Effector memory CD4-positive, alpha-beta T cell (primary cell): ENCODE measurements at places on chromosomes 16 and 17.

DNA sequence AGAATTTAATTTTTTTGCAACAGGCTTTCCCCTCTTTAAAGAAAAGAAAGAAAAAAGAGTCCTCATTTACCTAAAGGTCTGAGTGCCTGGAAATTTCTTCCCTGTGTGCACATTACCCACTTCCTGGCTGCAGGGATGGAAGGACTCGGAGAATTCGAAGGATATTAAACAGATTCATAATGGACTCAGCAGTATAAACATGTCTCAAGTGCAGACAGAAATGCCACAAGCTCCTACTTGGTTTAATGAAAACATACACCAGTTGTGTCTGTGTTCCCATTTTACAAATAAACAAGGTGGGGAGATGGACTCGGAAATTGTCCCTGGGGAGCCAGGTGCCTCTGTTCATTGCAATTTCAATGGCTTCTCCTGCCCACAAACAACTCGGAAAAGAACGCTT is 47.2 kb downstream of the MEOX1 start:
- H3K27me3 ChIP-seq, result no peaks in the 10 kb centered on the region
- H3K4me1 ChIP-seq, result no peaks in the 10 kb centered on the region
- no peak overlapping the region for H3K27ac ChIP-seq
- no peak for DNase-seq
- no peaks in the 10 kb centered on the region for H3K36me3 ChIP-seq

- H3K27me3 ChIP-seq, result no peaks in the 10 kb centered on the region
- peak overlapping the region; percentile 20 for H3K4me3 ChIP-seq
- peaks cover 18% of the 10 kb centered on the region for H3K36me3 ChIP-seq
Measured at GRCh38 chr16:68287276-68288251, 23.2 kb downstream of the SLC7A6OS start.

- H3K4me3 ChIP-seq, result no peak overlapping the region
- no peak for DNase-seq
- no peaks in the 10 kb centered on the region for H3K4me1 ChIP-seq
- H3K27me3 ChIP-seq, result no peaks in the 10 kb centered on the region
Measured at GRCh38 chr16:78289844-78290277, 190.4 kb downstream of the WWOX start.

DNA sequence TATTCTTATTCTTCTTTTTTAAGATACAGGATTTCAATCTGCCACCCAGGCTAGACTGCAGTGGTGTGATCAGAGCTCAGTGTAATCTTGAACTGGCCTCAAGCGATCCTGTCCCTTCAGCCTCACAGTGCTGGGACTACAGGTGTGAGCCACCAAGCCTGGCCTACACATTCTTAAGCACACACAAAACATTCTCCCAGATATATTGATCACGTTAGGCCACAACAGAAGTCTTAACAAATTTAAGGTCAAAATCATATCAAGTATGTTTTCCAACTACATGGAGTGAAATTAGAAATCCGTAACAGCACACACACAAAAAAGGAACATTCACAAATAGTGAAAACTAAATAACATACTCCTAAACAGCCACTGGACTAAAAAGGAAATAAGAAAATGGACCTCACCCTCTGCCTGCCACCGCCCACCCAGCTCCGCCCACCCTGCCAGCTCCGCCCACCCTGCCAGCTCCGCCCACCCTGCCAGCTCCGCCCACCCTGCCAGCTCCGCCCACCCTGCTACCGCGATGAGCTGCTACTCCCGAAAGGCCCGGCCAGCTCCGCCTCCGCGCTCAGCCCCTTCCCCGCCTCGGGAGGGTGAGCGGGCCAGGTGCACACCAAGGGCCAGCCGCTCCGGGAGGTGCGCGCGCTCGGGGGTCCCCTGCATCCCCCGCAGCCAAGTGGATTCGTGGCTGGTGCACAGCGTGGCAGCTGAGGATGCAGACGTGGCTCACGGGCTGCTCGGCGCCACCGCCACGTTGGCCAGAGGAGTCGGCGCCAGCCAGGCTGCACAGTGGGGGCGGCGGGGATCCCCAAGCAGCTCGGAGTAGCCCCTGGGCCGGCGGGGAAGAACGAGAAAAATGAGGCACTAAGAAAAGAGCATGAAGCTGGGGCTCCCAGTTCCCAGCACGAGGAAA is 41.2 kb downstream of the C16orf87 start:
- peak overlapping the region; percentile 79 for H3K4me3 ChIP-seq
- peak overlapping the region; percentile 23 for H3K27ac ChIP-seq
- no peaks in the 10 kb centered on the region for H3K4me1 ChIP-seq
- H3K36me3 ChIP-seq, result no peaks in the 10 kb centered on the region
- peak; percentile 74 for DNase-seq
- H3K27me3 ChIP-seq, result no peaks in the 10 kb centered on the region

- H3K27ac ChIP-seq, result no peak overlapping the region
- peaks cover 18% of the 10 kb centered on the region for H3K4me1 ChIP-seq
- H3K27me3 ChIP-seq, result no peaks in the 10 kb centered on the region
- no peak overlapping the region for H3K4me3 ChIP-seq
- no peaks in the 10 kb centered on the region for H3K36me3 ChIP-seq
Measured at GRCh38 chr16:20903116-20903898, 2.7 kb downstream of the LYRM1 start.

GRCh38 chr16:50666658-50667496 is 14.2 kb downstream of the SNX20 start:
- no peaks in the 10 kb centered on the region for H3K27me3 ChIP-seq
- H3K36me3 ChIP-seq, result peaks cover 6% of the 10 kb centered on the region
- peaks cover 17% of the 10 kb centered on the region for H3K4me1 ChIP-seq
- peak overlapping the region; percentile 60 for H3K27ac ChIP-seq
- no peak for DNase-seq

- DNase-seq, result no peak
- no peak overlapping the region for H3K4me3 ChIP-seq
- no peaks in the 10 kb centered on the region for H3K27me3 ChIP-seq
- no peak overlapping the region for H3K27ac ChIP-seq
- no peaks in the 10 kb centered on the region for H3K4me1 ChIP-seq
Measured at GRCh38 chr17:68534695-68535088, 22.5 kb downstream of the PRKAR1A start.

DNA sequence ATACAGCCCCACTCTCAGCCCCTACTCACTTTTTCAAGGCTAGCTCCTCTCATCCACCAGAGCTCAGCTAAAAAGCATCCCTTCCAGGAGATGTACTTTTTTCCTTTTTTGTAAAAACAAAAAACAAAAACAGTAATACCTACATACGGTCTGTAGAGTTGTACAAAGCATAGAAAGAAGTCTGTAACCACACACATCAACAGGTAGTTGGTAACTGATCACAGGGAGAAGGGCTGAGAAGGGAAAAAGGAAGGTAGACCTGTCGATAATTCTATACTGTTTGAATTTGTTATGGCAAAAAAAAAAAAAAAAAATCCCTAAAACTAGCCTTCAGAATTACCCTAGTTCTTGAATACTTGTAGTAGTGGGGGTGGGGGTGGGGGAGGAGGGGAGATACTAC is 874 bp downstream of the SLC25A19 start:
- H3K4me3 ChIP-seq, result peak overlapping the region; percentile 74
- H3K27ac ChIP-seq, result peak overlapping the region; percentile 97
- H3K36me3 ChIP-seq, result peaks cover 11% of the 10 kb centered on the region
- no peak for DNase-seq
- no peaks in the 10 kb centered on the region for H3K27me3 ChIP-seq
- peaks cover 4% of the 10 kb centered on the region for H3K4me1 ChIP-seq

DNA sequence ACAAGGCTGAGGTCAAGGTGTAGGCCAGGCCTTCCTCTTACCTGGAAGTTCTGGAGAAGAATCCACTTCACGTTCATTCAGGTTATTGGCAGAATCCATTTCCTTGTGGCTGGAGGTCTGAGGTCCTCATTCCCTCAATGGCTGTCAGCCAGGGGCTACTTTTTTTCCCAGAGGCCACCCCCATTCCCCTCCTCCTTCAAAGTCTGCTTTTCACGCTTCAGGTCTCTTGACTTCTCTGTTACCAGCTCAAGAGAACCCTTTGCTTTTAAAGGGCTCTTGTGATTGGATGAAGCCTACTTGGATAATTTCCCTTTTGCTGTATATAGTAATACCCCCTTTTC is 55.1 kb upstream of the LGALS9 start:
- H3K4me3 ChIP-seq, result no peak overlapping the region
- H3K4me1 ChIP-seq, result no peaks in the 10 kb centered on the region
- H3K36me3 ChIP-seq, result no peaks in the 10 kb centered on the region
- H3K27ac ChIP-seq, result no peak overlapping the region

GRCh38 chr16:50838885-50839284 is 97.0 kb downstream of the CYLD start:
- no peaks in the 10 kb centered on the region for H3K36me3 ChIP-seq
- H3K27me3 ChIP-seq, result no peaks in the 10 kb centered on the region
- H3K4me1 ChIP-seq, result peaks cover 5% of the 10 kb centered on the region
- H3K27ac ChIP-seq, result no peak overlapping the region
- DNase-seq, result no peak

- no peak overlapping the region for H3K27ac ChIP-seq
- H3K36me3 ChIP-seq, result no peaks in the 10 kb centered on the region
- DNase-seq, result no peak
- peaks cover 20% of the 10 kb centered on the region for H3K4me1 ChIP-seq
- peaks cover 46% of the 10 kb centered on the region for H3K27me3 ChIP-seq
Measured at GRCh38 chr17:43547189-43547550, 1.0 kb upstream of the ETV4 start.

DNA sequence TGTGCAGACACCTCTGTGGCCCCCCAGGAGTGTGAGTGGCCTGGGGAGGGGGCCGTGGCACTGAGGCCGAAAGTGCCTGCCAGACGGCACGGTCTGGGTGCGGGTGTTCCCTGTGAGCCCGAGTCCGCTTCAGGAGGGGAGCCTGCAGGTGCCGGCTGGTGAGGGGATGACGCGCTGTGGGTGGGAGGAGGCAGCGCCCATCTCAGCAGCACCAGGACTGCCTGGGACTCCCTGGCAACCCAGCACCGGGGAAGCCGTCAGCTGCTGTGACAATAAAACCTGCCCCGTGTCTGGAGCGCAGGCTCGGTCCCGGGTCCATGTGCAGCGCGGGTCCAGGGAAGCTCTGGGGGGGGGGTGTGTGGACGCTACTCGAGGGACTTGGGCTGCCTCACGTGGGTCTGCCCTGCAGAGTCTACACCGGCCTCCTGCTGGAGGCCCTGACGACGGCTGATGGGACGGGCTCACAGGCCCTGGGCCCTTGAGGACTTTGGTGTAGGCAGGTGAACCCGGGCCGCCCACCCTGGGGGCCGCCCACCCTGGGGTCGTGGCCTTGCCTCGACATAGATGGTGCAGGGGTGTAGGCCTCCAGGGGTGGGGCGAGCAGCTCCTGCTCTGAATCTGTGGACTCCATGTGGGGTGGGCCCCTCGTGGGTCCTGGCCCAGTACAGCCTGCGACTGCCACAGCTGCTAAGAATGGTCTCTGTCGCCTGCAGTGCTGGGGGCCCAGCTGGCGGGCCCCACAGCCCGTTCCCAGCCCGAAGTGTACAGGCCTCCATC is 5.9 kb upstream of the RAB40C start:
- H3K4me3 ChIP-seq, result no peak overlapping the region
- no peak overlapping the region for H3K27ac ChIP-seq
- no peak for DNase-seq

- no peak overlapping the region for H3K27ac ChIP-seq
- H3K4me1 ChIP-seq, result no peaks in the 10 kb centered on the region
- DNase-seq, result no peak
- H3K4me3 ChIP-seq, result no peak overlapping the region
- H3K36me3 ChIP-seq, result no peaks in the 10 kb centered on the region
Measured at GRCh38 chr17:35152421-35153140, 5.0 kb downstream of the UNC45B start.

DNA sequence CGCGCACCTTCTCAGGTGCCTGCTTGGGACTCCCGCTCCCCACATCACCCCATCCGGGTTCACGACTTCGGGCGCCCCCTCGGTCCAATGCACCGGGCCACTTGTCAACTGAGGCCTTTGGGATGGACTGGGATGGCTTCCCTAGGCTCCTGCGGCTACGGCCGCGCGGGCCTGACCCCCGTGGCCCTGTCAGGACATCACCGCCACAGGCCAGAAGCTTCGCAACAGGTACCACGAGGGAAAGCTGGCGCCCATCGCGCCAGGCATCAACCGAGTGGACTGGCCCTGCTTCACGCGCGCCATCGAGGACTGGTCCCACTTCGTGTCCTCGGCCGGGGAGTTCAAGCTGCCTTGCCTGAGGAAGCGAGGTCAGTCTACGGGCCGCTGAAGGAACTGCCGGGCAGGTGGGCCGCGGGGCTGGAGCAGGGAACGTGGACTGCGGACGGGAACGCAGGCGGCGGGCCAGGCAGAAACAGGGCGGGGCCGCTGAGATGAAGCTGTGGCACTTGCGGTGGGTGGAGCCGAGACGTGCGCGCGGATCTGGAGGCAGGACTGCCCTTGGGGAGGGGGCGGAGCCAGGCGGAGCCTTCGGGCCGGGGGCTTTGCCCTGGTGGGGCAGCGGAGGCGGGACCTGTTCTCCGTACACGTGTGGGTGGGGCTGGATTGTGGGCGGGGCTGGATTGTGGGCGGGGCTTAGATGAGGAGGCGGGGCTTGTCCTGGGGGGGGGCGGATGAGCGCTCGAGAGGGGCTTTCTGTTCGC is 13.7 kb upstream of the CNGB1 start:
- peak overlapping the region; percentile 74 for H3K4me3 ChIP-seq
- H3K4me1 ChIP-seq, result peaks cover 18% of the 10 kb centered on the region
- H3K27ac ChIP-seq, result peak overlapping the region; percentile 57
- no peaks in the 10 kb centered on the region for H3K27me3 ChIP-seq
- H3K36me3 ChIP-seq, result no peaks in the 10 kb centered on the region
